Body of pancreas (tissue), 4 donors: ENCODE measurements at places on chromosomes 4 and X. TPM values are rescaled to one million over a fixed set of nuclear protein-coding genes. Genes with fewer than 3 reads are reported as not detected.
A peak's percentile ranks its signal among the peaks of the same experiment; 100 is the strongest.

The MAGEE2 gene
- total RNA-seq = not detected

The CRLF2 gene
- total RNA-seq = not detected

The TEX13C gene
- total RNA-seq = not detected

DNA sequence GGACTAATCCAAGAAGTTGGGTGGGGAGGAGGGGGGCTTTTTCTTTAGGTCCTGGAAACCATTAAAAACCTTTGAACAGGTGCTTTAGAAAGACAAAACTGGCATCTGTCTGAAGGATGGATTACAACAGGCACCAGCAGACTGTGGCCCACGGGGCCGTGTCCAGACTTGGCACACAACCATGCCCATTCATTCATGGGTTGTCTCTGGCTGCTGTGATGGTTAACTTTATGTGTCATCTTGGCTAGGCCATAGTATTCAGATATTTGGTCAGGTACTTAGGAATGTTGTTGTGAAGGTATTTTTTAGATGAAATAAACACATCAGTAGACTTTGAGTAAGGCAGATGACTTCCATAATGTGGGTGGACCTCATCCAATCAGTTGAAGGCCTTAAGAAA, 45.5 kb downstream of the TBL1X start:
- no peak overlapping the region for H3K27ac ChIP-seq
- no peak for DNase-seq
- H3K27me3 ChIP-seq = no peaks in the 10 kb centered on the region

GRCh38 chr4:3452376-3452775, 10.6 kb downstream of the HGFAC start:
- no peak overlapping the region for H3K4me3 ChIP-seq
- no peaks in the 10 kb centered on the region for H3K36me3 ChIP-seq
- peak overlapping the region; percentile 62 for H3K27ac ChIP-seq
- DNase-seq = peak; percentile 41
- H3K27me3 ChIP-seq = no peaks in the 10 kb centered on the region
- peaks cover 15% of the 10 kb centered on the region for H3K4me1 ChIP-seq

GRCh38 chrX:81195259-81195658, 6.5 kb downstream of the HMGN5 start:
- H3K27ac ChIP-seq = no peak overlapping the region
- no peaks in the 10 kb centered on the region for H3K36me3 ChIP-seq
- no peak for DNase-seq
- H3K27me3 ChIP-seq = no peaks in the 10 kb centered on the region

DNA sequence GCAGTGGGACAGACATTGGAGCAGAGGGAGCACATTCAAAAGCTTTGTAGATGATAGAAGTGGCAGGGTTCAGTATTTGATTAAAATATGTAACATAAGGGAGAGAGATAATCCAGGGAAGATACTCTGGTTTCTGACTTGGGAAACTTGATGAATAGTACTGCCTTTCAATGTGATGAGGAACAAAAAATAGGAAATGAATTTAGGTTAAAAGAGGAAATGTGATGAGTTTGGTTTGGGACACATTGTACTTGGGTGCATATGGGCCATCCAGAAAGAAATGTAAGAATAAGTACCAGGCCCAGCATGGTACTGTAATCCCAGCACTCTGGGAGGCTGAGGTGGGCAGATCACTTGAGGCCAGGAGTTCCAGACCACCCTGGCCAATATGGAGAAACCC, 20.9 kb upstream of the NDNF start:
- H3K27ac ChIP-seq = no peak overlapping the region
- H3K36me3 ChIP-seq = no peaks in the 10 kb centered on the region
- H3K27me3 ChIP-seq = no peaks in the 10 kb centered on the region
- no peak overlapping the region for H3K4me3 ChIP-seq
- DNase-seq = no peak

- no peak overlapping the region for H3K27ac ChIP-seq
- H3K36me3 ChIP-seq = no peaks in the 10 kb centered on the region
- peaks cover 9% of the 10 kb centered on the region for H3K4me1 ChIP-seq
- H3K27me3 ChIP-seq = no peaks in the 10 kb centered on the region
- H3K4me3 ChIP-seq = no peak overlapping the region
- no peak for DNase-seq
These were observed 1.5 kb upstream of the PARM1 start for GRCh38 chr4:74931376-74931775.
